ENCODE measurements at places on chromosomes 2 and 18. TPM values are rescaled to one million over a fixed set of nuclear protein-coding genes. Genes with fewer than 3 reads are reported as not detected.

GRCh38 chr2:241558532-241559322, at the start of gene BOK:
Gene BOK (plus strand): TSS chr2:241558745. CDS start chr2:241559484, 739 bp downstream.
- no peak for DNase-seq

DNA sequence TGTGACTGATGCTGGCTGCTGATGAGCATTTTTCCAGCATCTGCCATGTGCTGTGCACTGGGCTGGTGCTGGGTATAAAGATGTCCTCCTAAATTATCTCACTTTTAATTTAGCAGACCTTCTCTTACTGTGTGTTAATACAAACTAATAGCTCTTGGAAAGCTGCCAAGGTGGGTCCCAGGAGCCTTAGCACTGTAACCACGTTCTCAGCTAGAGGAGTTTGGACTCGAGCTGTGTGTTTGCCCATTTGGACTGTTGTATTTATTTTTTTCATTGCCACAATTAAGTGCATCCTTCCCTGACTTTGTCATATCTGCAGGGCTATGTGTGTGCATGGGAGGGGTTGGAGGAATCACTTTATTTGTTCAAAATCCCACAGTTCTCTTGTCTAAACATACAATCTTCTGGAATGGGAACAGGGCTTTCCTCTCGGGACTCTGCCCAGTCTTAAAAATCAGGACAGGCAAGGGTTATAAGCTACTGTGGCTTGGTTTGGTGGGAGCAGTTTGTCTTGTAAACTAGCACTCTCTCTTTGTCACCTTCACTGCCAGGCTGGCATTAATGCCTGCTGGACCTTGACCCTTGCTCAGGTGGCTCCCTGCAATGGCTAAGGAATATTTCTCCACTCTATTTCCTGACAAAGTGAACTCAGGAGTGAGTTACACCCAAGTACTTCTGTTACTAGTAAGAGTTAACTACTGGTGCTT, 129.7 kb upstream of the MGAT5 start:
- no peak for DNase-seq

DNA sequence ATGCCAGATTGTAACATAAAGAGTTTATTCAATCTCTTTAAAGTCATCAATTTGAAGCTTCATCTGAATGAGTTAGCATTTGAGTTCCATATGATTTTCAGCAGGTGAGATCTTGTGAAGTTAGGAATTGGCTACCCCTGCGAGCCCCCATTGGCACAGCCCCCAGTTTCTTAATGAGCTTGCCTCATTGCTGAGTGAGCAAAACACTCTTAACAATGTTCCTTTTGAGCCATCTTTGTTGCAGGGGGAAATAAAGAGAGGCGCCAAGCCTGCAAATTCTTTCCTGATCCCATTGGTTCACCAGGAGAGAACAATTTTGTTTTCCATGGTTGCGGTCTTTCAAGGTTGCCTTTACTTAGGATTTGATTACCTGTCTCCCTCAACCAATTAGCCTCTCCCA, 18.7 kb downstream of the DPP10 start:
- no peak for DNase-seq

Gene TUBA4B
- total RNA-seq: not detected

- DNase-seq: peak; percentile 96
Observed at GRCh38 chr2:19901442-19902215, at the start of gene TTC32. Gene TTC32 (minus strand): TSS chr2:19901983. CDS start chr2:19901854, 129 bp downstream.

DNA sequence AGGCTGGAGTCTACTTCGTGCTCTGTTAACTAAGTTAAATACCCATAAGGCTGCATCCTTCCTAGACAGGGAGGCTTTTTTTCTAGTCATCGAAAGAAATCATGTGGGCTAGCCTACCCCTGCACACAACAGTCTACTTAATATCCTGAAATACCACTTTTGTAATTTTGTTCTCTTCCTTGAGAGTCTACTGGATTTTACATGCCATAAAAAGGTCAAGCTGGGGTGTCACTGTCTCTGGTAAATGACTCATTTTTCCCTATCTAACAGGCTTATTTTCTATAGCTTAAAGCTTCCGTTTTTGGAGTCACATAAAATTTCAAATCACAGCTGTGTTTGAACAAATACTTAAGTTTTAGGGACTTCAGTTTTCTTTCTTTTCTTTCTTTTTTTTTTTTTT, 10.7 kb upstream of the STAM2 start:
- no peak for DNase-seq

DNA sequence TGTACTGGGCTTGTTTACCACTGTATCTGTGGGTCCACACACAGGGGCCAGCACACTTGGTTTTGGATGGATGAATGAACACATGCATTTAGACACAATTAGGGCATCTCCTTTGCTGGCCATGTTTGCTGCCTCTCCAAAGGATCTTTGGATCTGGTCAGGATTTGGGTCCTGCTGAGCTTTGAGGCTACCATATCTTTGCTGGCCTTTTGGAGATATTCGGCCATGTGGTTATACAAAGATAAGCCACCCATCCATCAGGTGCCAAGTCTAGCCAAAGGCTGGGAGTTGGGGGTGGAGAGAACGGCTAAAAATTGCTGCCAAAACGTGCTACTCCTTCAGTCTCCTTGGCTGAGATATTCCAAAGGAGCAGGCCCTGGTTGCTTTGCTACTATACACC, 18.2 kb upstream of the FZD7 start:
- no peak for DNase-seq

GRCh38 chr2:23419171-23420090, 34.5 kb downstream of the KLHL29 start:
- DNase-seq: no peak

DNA sequence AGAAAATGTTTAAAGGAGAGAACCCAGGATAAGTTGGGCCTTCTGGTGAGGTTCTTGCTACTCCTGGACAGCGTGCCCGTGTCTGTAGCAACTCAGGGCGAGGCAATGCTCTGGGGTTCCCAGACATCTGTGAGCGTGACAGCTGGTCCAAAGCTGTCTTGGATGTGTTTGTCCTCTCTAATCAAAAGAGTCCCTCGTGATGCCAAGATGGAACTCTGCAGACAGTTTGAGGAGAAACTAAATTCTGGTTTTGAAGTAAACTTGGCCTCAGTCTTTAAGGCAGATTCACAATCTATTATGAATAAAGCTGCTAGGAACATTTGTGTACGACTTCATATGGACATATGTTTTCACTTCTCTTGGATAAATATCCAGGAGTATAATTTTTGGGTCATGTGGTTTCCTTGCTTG, 47.3 kb downstream of the TMEM17 start:
- DNase-seq: no peak

GRCh38 chr2:189534854-189535832, 45.4 kb downstream of the SLC40A1 start:
- no peak for DNase-seq

DNA sequence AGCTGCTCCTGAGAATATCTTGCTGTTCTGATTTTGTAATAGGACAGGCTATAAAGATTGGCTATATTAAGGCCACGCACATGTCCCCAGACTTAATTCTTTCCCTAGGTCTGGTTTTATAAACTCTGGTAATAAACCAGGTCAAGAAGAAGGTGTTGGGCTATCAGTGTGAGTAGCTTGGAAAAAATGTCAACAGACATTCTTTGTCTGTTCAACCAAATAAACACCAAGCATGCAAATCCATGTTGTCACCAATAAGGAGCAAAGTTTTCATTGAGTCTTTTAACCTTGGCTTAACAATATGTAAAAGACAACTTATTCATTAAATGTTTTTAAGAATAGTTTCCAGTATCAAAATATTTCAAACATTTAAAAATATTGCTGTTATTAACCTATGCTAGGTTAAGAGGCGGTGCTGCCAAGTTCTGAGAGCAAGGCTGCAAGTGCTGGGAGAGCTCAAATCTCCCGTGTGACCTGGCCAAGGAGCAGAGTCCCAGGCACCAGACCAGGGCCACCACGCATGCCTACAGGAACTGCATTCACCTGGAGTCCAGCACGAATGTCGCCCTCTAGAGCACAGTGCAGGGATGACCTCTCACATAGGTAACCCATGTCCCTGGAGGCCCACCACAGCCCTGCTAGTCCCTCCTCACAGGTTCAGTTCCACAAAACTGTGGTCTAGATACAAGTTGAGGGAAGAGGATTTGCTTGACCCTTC, 120.5 kb upstream of the POU3F3 start:
- DNase-seq: no peak

- DNase-seq: no peak
Observed at GRCh38 chr2:191824398-191824797, 22.5 kb downstream of the CAVIN2 start.

DNA sequence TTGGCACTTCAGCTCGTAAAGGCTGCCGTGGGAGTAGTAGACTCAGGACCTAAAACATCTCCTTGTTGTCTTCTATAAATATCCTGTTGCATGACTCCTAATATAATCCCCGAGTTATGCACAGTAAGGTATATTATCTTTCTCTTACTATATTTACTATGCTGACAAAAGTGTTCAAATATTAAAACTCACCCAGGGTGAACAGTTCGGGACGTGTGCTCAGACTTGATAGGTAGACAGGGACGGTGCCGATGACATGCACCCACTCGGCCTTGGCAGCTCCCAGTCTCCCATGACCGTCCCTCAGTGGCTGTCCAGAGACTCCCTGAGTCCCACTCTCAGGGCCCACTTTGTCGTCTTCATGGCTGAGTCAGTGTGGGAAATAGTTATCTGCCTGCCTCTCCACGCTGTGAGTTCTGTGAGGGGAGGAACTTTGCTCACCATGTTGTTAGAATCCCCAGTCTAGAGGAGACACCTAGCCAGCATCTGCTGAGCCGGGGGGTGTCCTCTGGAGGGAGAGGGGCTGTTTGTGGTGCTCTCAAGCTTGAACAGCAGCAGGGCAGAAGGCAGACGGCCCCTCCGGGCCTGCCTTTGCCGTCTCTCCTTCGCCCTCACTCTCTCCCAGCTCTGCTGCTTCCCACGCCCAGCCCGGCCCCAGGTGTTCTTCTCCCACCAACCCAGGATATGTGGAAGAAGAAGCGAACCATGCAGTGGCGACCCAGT, 75.0 kb downstream of the DGKD start:
- no peak for DNase-seq

GRCh38 chr2:238963161-238963970, 115.5 kb downstream of the TWIST2 start:
- DNase-seq: no peak

Gene CFC1
- total RNA-seq: not detected

DNA sequence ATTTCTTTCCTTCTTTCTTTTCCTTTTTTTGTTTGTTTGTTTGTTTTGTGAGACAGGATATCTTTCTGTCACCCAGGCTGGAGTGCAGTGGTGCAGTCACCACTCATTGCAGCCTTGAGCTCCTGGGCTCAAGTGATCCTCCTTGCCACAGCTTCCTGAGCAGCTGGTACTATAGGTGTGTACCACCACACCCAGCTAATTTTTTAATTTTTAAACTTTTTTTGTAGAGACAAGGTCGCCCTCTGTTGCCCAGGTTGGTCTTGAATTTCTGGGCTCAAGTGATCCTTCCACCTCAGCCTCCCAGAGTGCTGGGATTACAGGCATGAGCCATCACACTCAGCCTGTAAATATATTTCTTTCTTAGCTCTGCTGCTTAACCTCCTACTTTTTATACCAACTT, 83.4 kb upstream of the CYP20A1 start:
- DNase-seq: no peak

- no peak for DNase-seq
Observed at GRCh38 chr2:215238485-215239098, 73.3 kb upstream of the ATIC start.

DNA sequence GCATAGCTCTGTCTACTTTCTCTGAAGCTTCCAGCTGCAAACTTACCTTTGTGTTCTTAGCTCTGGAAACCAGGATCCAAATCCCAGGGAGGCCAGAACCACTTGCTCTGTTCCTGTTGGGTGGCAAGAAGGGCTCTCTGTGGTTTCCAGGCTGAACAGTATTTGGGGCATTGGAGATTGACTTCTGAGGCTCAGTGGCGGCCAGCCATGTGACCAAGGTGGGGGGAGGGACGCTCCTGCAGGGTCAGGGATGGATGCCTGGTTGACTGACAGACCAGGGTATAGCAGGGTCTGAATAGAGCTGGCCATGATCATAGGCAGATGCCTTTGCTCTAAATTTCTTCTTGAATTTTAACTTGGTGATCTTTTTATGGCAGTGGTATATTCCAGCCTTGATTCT, 15.1 kb downstream of the SLC4A5 start:
- no peak for DNase-seq

- DNase-seq: no peak
Observed at GRCh38 chr2:33141476-33141875, 194.7 kb downstream of the LTBP1 start.

- no peak for DNase-seq
Observed at GRCh38 chr2:135582383-135582782, 51.1 kb downstream of the R3HDM1 start.

DNA sequence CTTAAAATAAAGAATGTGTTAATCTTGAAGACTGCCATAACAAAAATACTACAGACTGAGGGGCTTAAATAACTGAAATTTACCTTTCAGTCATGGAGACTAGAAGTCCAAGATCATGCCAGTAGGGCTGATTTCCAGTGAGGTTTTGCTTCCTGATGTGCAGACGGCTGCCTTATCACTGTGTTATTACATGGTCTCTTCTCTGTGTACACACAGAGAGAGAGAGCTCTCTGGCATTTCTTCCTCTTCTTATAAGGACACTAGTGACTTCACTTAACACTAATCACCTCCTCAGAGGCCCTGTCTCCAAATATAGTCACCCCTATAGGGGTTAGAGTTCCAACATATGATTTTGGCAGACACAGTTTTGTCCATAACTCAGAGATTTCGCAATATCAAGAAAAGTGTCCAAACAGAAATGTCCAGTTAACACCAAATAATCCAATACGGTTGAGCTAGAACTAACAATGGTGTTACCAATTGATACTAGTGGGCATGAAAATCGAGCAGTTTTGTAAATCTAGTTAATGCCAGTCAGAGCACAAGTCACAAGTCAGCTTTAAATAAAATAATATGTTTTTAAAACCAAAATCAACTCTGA, 399.8 kb downstream of the ADCYAP1 start:
- DNase-seq: no peak

- DNase-seq: no peak
Observed at GRCh38 chr2:104897515-104898184, 43.7 kb downstream of the POU3F3 start.

- DNase-seq: no peak
Observed at GRCh38 chr18:23484561-23485182, 18.6 kb upstream of the RMC1 start.

Gene MARCHF4
- total RNA-seq: not detected

Gene EDAR
- total RNA-seq: 0.22 TPM

Gene TCF23
- total RNA-seq: not detected

GRCh38 chr2:142954493-142954892, 77.0 kb downstream of the KYNU start:
- no peak for DNase-seq

Gene GATA6
- total RNA-seq: 5.3 TPM

Gene ABCG5
- not detected for total RNA-seq

DNA sequence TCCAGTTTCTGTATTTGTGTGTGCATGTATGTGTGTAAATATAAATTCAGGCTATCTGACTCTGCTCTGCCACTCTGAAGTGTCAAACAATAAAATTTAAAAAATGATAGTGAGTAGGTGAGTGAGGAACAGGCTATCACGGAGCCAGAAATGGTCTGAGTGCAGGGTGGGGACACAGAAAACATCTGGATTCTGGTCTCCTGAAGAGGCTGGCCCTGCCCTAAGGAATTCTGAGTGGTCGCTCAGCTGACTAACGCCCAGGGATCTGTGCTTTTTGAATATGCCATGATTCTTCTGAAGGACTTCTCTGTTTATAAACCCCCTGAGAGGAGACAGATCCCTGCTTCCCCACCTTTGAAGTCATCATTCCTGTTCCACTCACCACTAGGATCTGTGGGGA, 353.9 kb upstream of the GYPC start:
- no peak for DNase-seq

All from sciatic nerve (tissue), 2 donors.